Astrocyte of the cerebellum (primary cell): ENCODE measurements at places on chromosomes 16 and 17.
A peak's percentile ranks its signal among the peaks of the same experiment; 100 is the strongest.

DNA sequence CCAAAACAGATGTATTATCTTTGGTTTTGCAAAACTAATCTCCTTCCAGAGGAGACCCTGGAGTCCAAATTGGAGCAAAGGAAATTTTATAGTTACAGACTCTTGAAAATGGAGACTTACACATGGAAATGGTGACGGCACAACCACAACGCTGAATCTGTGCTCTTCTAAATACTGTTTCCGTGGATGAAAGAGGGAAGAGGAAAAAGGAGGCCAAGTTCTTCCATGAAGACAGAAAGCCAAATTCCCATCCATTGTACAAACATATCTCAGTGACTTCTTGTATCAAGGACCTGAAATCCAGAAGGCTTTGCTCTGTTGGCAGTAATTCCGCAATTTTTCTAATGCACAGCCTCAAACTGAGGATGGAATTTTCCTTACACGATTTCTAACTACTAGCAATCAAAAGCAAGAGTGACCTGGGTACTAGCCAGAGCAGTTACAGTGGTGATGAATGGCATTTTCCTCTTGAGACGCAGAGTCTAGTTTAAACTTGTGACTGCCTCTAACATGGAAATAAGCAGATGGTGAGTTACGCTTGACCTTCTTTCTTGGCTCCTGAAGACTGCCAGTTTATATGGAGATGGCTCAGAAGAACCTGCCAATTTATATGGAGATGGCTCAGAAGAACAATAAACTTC lies 38.5 kb downstream of the VPS53 start:
- peak; percentile 41 for DNase-seq

DNA sequence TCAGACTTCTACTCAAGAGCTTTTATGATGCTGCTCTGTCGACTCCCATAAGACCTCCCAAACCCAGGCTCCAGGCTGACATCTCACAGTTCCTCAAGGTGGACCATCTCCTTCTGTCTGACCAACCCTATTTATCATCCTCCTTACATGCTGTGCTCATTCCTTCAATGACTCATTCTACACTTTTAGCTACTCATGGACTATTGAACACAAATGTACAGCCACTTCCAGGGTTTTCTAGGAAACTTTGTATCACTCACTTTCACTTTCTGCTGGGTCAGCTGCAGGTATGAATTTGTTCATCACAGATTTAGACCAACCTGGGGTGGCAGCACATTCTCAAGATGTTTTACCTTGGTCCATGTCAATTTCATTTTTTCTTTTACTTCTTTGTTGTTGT lies 162.4 kb upstream of the FAM20A start:
- DNase-seq = no peak

GRCh38 chr17:21199311-21199710 lies 14.7 kb downstream of the TMEM11 start:
- no peak for DNase-seq

- DNase-seq = no peak
Measured at GRCh38 chr17:54235571-54235970, 412.8 kb downstream of the KIF2B start.

- no peak for DNase-seq
Measured at GRCh38 chr17:56298846-56299245, 145.6 kb downstream of the ANKFN1 start.

DNA sequence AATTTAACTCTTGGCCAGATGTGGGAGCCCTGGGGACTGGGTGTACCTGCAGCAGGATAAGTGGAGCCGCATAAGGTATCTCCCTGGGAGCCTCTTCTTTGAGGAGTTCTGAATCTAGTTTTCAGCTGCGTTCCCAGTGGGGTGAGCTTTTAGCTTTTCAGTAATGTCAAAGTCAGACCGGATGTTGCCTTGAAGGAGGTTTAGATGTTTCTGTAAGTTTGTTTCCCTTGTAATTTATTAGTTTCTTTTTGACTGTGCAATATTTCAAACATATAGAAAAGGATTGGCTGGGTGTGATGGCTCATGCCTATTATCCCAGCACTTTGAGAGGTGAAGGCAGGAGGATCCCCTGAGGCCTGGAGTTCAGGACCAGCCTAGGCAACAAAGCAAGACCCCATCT lies 98.6 kb upstream of the EEF2KMT start:
- DNase-seq = no peak

- no peak for DNase-seq
Measured at GRCh38 chr16:19751478-19752385, 33.7 kb downstream of the IQCK start.

DNA sequence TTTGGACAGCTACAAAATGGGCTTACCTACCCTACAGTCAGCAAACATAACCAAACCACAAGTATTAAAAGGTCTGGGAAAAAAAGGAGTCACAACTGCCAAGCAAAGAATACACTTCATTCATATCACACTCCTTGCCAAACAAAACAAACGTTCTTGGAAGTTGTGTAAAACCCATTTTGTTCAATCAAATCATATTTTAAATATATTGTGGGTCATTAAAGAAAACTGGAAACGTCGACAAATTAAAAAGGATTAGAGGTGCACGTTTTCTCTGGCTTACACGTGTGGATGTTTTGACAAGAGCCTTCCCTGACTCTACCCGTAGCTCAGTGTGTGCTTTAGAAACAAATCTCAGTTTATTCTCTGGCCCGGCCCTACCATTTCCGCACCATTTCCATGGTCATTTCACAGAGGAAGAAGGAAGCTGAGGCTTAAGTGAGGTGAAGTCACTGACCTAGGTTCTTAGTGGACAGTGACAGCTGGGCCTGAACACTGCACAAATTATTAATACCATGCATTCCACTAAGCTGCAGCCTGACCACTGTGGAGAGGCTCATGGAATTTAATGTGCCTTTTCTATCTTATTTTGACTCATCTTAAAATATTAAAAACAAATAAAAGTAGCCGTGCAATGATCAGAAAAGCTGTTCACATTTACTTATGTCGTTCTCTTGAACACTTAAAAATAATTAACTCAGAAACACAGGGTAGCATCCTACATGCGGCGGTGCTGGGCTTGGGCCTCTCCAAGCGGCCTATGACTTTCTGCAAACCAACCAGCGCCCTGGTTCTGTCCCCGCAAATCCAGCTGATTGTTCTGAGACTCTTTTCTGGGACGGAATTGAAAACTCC lies 968 bp downstream of the CEP112 start:
- peak; percentile 68 for DNase-seq

- no peak for DNase-seq
Measured at GRCh38 chr16:397135-397661, at the start of gene NME4. NME4 (plus strand) TSS chr16:397199; CDS start chr16:397223, 24 bp downstream.

- no peak for DNase-seq
Measured at GRCh38 chr16:88378836-88379693, 3.7 kb upstream of the ZNF469 start.

DNA sequence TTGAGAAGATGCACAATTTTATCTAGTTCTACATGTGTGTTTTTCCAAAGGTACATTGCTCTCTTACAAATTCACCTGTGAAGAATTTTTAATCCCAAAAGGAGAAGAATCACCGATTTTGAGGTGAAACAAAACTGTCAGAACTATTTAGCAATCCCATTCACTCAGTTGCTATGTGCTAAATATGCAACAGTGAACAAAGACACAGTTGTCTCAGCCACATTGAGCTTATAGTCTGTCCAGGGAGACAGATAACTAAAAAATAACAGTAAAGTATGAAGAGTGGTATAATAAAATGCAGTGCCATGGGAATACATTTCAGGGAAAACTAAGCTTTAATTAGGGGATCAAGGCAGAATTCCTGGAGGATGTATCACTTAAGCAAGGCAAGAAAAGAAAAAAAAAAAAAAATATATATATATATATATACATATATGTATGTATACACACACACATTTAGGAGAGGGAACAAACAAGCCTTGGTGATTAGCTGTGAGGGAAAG lies 110.4 kb downstream of the SPAG9 start:
- no peak for DNase-seq

DNA sequence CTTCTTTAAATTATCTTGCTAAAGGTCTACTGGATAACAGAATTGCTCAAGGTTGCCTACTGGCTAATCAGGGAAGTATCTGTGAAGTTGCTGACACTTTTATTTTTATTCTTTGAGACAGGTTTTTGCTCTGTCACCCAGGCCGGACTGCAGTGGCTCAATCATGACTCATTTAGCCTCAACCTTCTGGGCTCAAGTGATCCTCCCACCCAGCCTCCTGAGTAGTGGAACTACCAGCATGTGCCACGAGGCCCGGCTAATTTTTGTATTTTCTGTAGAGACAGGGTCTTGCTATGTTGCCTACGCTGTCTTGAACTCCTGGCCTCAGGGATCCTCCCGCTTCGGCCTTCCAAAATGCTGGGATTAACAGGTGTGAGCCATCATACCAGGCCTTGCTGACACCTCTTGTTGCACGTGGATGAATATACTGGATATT lies 43.1 kb downstream of the GLG1 start:
- no peak for DNase-seq

- DNase-seq = no peak
Measured at GRCh38 chr16:30569746-30570635, 1.5 kb downstream of the ZNF688 start.

GRCh38 chr17:48841395-48841831 lies 10.6 kb downstream of the CALCOCO2 start:
- peak; percentile 63 for DNase-seq

DNA sequence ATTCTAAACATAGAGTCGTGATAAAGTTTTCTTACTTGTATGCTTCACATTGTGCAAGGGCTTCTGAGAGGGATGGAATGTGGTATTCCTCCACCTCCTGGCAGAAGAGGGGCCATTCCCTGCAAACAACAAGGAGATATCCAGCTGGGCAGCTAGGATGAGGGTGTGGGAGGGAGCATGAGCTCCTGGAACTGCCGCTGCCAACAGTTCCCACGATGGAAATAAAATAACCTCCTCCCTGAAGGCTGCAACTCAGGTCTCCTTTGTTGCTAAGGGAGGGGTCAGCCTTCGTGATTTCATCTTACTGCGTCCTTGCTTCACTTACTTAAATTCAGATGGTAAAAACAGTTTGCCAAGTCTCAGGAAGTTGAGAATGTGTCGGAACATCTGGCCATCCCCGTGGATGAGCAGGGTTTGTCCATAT lies 15.6 kb downstream of the PLEKHG4 start:
- DNase-seq = peak; percentile 6

- no peak for DNase-seq
Measured at GRCh38 chr17:13557077-13557476, 44.7 kb downstream of the HS3ST3A1 start.

- DNase-seq = no peak
Measured at GRCh38 chr17:48598736-48599135, 5.2 kb upstream of the HOXB5 start.

GRCh38 chr17:77266213-77266612 lies 125.4 kb downstream of the SEC14L1 start:
- DNase-seq = no peak

DNA sequence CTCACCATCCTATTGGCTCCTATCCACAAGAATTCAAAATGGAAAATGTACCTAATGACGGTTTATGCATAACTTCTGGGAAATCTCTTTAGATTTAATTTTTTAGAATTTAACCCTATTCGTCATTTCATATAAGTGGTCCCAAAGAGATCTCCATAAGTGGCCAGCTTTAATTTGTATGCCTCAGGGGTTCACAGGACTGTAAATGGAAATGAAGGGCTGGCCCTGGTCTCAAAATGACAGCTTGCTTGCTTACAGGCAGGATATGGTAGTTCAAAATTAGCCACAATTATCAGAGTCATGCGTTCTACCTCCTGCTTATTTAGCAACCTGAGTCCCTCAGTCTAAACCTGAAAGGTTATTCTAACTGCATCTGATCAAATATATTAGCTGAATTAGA lies 6.6 kb upstream of the NACA2 start:
- no peak for DNase-seq

DNA sequence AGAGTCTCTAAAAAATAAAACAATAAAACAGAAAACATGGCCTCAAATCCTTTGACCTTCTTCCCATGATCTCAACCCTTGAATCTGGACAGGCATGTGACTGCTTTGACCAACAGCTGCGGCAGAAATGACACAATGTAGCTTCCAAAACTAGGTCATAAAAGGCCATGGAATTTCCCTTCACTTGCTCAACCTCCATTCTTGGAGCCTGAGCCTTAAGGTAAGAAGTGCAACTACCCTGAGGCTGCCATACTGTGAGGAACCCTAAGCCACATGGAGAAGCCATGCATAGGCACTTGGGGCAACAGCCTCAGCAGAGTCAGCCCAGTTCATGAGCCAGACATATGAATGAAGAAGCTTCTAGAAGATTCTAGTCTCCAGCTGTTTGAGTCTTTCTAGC lies 75.7 kb upstream of the BRD7 start:
- no peak for DNase-seq

- no peak for DNase-seq
Measured at GRCh38 chr16:13554005-13554404, 365.9 kb upstream of the ERCC4 start.

- DNase-seq = no peak
Measured at GRCh38 chr16:51393381-51394005, 242.4 kb upstream of the SALL1 start.

GRCh38 chr17:73582821-73583220 lies 61.4 kb downstream of the SDK2 start:
- no peak for DNase-seq

DNA sequence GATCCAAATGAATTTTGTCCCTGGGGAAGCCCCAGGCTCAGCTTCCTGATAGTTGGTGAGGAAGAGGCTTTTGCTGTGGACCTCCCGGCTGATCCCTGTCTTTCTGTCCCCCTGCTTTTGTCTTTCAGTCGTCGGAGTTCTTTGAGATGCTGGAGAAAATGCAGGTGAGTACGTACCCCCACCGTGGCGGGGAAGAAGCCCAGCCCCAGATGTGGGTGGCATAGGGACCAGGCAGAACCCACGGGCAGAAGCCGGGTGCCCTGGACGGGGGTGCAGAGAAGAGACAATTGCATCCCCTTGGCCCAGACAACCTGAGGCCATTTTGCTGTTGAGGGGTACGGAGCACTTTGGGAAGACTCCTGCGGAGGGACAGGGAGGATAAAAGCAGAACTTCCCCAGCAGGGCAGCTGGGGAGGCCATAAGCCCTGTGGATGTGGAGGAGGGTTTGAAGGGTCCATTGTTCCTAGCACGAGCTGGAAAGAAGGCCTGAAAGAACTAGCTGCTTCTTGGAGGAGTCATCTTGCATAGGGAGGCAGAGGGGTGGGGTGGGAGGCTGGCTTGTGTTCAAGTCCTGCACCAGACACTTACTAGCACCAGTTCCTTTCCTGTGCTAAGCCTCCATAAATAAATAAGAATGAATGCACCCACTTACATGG lies 105.6 kb downstream of the OR1D5 start:
- DNase-seq = no peak

DNA sequence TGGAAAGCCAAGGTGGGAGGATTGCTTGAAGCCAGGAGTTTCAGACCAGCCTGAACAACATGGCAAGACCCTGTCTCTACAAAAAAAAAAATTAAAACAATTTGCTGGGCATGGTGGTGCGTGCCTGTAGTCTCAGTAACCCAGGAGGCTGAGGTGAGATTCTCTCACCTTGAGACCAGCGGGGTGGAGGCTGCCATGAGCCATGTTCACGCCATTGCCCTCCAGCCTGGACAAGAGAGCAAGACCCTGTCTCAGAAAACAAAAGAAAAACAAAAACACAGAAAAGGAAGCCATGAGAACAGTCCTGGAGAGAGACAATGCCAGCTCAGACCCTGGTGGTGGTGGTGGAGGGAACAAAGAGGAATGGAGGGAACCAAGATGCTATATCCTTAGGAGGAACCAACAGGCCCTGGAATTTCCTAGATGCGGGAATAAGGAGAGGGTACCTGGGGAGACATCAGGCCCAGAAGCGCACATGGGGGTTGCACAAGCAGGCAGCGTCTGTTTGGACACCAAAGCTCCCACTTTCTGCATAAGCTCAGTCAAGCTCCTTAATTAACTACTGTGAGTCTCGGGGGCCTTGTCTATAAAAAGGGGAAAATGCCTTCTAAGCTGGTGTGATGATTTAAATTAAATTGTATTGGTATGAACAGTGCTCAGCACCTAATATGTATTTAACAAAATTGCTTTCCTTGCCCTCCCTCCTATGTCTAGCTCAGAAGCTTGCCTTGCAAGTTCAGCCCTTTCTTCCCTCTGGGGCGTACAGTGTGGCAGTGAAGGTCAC lies 143.8 kb downstream of the CCT6B start:
- no peak for DNase-seq
